ENCODE measurements at places on chromosomes 5 and 9.

GRCh38 chr9:136003411-136004218 lies 42.4 kb upstream of the UBAC1 start:
- DNase-seq: no peak

- no peak for DNase-seq
Observed at GRCh38 chr9:130766927-130767307, 68.1 kb upstream of the ABL1 start.

- peak; percentile 27 for DNase-seq
Observed at GRCh38 chr5:176959051-176959450, 47.5 kb downstream of the UIMC1 start.

- DNase-seq: no peak
Observed at GRCh38 chr9:92563116-92564100, 27.6 kb upstream of the ECM2 start.

DNA sequence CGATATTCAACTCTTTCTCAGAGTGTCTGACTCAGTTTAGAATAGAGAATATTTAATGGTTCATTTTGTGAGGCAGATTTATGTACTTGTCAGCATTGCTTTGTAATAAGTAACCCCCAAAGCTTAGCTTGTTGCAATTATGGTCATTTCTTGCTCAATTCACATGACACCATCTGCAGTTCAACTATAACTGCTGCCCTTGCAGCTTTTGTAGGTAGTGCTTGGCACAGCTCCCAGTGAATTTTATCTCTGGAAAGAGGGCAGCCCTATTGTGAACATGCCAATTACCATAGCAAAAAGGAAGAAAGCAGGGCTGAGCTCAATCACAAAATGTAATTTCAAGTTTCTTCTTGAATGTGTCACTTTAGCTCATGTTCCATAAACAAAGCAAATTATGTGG lies 1587.7 kb upstream of the ACO1 start:
- DNase-seq: no peak

- no peak for DNase-seq
Observed at GRCh38 chr5:176538989-176539384, 1.8 kb upstream of the RNF44 start.

GRCh38 chr9:81898851-81899250 lies 29.4 kb upstream of the SPATA31D4 start:
- no peak for DNase-seq

DNA sequence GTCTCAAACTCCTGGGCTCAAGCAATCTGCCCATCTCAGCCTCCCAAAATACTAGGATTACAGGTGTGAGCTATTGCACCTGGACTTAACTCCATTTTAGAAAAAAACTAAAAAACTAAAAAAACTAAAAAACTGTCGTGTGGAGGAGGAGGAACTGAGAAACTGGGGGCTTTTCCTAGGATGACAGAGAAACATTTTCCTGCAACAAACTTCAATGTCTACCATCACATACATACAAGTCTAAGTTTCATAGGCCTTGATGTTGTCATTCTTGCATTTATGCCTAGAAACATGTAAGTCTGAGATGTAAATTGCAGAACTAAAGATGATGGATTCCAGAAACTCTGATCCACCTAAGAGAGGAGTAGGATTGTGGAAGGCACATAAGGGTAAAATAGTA lies 556.8 kb downstream of the RAB3C start:
- DNase-seq: no peak

DNA sequence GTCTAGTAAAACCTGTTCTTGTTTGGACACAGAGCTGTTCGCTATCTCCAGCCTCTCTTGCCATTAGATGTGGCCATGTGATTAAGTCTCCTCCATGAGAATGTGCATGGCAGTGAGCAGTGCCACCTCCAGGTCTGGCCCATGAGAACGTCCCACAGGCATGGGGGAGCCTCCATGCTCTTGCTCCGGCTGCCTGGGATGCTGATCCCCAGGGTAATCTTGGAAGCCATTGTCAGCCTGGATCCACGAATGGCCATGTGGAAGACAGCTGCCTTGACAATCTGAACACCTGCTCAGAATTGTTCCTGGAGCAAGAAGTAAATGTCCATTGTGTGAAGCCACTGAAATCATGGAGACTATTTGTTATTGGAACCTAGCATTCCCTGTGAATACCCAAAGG lies 83.5 kb downstream of the FSTL4 start:
- DNase-seq: no peak

DNA sequence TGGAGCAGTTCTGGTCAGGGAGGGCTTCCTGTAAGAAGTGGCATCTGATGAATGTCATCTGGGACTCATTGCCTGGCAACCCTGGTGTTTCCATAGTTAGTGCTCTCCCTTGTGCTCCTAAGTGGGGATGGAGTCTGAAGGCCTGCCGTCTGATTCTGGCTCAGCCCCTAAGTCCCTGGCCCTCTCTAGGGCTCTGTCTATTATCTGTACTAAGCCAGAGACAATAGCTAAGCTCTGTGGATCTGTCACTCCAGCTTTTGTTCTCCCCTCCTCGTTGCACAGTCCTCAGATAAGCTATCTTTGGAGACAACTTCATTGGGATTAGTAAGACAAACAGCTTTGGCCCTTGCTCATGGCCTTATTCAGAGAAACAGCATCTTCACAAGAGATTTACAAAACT lies 30.6 kb upstream of the TTC1 start:
- DNase-seq: no peak

DNA sequence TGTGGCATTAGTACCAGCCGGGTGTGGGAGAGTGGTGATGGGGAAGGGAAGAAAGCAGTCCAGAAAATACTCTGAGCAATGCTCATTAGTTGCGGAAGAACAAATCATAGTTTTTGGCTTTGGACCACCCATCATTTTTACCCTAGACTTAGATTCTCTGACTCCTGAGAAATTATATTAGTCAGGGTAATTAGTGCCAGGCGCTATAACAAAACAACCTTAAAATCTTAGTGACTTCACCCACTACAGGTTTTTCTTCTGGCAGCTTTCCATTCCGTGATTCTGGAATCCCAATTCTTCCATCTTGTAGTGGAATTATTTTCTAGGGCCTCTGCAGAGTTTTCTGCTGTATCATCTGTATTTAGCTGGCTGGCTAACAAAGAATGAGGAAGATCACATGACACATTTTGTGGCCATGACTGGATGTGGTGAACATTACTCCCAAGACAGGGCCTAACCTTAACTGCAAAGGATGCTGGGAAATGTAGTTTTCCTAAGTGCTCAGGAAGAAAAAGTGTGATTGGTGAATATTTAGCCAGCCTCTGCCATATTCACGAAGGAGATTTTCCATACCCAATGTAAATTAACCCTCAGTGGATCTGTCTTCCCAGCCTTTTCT lies 373.0 kb upstream of the MEF2C start:
- no peak for DNase-seq

- no peak for DNase-seq
Observed at GRCh38 chr9:15346837-15347236, 39.8 kb upstream of the TTC39B start.

DNA sequence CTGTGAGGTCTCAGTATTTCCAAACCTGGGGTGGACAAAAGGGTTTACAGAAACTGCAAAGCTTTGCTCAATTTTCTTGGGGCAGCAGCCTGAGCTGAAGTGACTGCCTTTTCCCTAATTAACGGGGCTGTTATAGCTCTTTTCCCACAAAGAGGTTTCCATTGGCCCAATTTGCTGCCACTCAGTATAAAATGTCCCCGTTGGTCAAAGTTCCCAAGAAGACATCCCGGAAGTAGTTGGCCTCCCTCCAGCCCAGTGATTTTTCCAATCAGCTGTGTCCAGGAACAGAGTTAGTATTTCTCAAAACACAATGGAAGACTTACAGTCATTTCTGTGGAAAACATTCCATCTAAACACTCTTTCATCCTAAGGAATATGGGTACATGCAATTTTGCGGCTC lies 643.6 kb downstream of the ACTL7B start:
- DNase-seq: no peak

DNA sequence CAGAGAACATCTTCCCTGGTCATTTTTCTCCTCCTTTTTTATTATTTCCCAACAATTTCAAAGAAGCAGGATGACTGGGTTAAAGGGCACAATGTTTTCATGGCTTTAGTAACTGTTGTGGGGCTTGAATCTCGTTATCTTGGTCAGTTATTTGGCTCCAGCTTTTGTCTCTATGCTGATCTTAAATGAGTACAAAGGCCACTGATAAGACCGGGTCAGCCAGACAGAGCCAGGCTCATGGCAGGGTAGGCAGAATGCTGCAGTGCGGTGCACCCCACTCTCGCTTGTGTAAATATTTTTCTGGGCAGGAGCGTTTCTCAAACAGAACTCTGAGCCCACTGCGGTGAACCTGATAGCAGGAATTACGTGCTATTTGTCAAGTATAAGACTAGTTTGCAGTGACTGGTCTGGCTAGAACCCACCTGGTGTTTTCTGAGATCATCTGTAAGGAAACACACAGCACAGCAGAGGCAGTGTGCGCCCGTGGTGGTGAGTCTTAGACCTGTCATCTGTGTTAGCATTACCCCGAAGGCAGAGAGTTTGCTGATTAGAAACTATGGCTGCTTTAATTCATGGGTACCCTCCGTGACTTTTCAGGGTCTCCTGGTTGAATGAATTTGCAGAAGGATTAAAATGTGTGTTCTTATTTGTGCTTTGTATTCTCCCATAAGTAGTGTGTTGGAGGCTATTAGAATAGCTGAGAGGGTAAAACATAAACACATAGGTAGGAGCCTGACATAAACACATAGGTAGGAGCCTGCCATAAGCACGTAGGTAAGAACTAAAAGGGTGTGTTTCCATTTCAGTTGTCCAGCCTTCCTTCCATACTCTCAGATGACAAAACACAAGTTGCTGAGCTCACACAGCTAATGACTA lies 158.6 kb upstream of the DMRT1 start:
- DNase-seq: no peak

DNA sequence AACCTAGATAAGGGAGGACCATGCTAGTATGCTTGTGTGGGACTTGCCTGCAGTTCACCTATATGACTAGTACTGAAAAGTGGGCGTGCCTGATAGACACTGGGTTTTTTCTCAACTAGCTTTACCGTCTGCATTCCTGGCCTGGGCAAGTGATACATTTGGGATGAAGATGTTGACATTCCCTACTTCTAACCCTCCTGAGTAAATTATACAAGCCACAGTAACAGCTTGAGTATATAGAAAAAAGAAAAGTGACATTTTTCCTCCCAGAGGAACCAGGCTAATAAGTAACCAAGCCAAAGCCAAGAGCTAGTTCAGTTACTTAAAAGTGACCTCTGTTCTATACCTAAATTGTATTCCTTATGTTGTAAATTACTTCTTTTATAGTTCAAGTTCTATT lies 153.8 kb upstream of the CYLC2 start:
- DNase-seq: no peak

- no peak for DNase-seq
Observed at GRCh38 chr5:17373406-17373805, 124.6 kb upstream of the TAF11L2 start.

DNA sequence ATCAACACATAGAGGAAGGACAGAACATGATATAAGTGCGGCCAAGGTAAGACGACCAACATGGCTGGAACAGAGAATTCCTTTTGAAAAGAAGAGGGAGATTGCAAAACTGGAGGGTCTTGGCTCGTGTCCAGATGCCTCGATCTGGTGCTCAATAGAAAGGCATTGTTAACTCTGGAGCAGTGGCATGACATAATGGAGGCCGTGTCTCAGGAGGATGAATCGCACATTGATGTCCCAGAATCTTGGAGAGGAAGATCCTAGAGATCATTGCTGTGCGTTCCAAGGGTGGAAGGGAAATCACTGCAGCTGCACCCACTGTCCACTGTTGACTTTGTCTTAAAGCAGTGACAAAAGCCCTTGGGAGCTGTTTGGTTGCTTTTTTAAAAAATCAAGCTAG lies 30.9 kb downstream of the GRAMD2B start:
- DNase-seq: no peak

DNA sequence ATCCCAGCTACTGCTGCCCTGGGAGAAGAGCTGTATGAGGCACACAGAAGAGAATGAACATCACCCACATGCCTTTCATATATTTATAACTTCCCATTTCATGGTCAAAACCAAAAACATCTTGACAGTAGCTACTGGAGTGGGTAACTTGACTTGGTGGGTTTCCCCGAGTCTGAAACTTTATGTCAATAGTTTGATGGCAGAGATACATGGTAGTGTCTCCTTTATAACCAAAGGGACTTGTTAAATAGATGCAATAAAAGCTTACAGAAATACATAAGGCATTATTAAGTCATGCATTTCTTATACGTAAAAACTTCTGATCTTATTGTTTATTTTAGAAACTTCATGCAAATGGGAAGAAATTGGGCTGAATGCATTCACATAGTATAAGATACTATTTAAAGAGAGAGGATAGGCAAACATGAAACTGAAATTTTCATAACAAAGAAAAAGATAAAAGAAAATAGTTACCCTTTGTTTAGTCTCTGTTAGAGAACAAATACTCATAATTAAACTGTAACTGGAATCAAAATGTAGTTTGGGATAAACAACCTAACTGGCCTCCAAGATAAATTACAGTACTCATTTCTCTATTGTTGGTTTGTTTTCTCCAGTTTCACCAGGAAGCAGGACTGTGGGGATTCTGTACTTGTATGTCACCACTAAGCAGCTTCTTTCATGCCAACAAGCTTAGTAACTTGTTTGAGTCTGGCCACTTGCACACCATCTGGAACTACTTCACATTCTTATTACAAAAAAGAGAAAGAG lies 459.3 kb upstream of the MEF2C start:
- DNase-seq: no peak

GRCh38 chr5:132484391-132484725 lies 6.2 kb downstream of the IRF1 start:
- DNase-seq: no peak

- no peak for DNase-seq
Observed at GRCh38 chr5:9268226-9268625, 277.6 kb downstream of the SEMA5A start.

GRCh38 chr9:130174025-130174424 lies 1.8 kb downstream of the NCS1 start:
- DNase-seq: no peak

DNA sequence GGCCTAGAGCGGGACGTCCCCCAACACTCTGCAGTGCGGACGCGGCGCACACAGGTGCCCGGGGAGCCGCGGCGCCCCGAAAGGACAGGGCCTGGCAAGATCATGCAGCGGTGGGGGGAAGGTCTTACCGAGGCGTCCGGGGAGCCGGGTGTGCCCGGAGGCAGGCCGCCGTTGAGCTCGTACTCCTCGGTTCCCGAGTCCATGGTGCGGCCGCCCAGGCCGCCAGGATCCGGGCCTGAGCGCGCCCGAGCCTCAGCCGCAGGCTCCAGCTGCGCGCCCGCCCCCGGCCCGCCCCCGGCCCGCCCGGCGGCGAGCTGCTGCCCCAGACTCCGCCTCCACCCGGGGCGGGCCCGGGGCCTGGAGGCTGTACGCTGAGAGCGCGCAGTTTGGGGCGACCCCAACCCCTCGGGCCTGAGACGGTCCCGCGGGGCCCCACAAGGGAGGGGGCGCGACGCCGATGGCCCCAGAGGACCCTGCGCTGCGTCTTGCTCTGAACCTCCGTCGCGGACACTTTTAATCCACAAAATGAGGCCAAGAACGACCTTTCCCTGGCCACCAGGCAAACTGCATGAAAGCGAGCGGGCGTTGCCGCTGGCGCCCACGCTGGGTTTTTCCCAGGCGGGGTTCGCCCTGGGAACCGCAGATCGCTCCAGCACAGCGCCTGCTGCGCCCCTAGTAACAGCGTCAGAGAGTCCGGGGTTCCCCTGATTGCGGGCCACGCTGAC lies at the start of gene NINJ1:
Gene NINJ1, minus strand, starts transcription at position 237 of the 725 bp plus-strand sequence. Its CDS starts 34 bp downstream, at position 203.
- peak; percentile 91 for DNase-seq
